ENCODE measurements at places on chromosomes 4 and X.

DNA sequence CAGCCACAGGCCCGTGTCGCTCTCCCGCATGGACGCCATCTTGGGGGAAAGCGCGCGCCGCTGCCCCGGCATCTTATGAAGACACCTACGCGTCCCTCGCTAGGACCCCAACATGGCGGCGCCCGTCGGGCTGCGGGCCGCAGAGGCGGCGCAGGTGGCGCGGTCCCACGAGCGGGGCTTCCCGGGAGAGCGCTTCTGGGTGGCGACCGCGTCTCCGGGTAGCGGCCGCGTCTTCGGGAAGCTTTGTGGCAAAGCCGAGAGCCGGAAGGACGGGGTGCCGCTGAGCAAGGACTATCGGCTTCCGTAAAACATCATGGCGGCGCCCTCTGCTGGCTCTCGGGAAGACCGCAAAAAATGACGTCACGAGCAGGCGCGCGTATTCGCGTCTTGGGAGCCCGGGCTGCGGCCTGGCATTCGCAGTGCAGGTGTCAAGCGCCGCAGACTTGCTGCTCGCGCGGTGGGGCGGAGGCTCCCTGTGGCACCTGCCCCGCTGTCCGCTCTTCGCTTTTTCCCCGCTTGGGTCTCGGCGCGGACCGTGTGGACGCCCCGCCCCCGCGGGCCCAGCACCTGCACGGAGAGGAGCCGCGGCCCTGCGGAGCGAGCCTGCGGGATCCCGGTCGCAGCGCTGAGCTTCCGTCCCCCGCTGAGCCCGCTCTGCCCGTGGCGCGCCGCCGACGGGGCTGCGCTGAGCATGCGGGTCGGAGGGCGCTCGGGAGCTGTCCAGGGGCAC is at the start of gene NELFA:
Gene NELFA, minus strand, starts transcription at position 54 of the 730 bp plus-strand sequence. Its CDS starts 15 bp downstream, at position 39.
- DNase-seq = peak; percentile 93

DNA sequence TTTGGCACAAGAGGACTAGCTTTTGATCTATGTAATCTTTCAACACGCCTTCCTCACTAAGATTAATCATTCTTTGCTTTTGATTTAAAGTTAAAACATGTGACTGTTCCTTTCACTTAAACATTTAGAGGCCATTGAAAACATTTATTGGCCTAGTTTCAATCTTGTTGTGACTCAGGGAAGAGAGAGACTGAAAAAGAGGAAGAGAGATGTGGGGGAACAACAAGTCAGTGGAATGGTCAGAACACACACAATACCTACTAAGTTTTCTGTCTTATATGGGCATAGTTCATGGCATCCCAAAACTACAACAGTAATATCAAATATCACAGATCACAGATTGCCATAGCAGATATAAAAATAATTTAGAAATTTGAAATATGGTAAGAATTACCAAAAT is 812.9 kb upstream of the AGA start:
- no peak for DNase-seq

GRCh38 chr4:121943941-121944340 is 7.9 kb downstream of the TRPC3 start:
- no peak for DNase-seq

DNA sequence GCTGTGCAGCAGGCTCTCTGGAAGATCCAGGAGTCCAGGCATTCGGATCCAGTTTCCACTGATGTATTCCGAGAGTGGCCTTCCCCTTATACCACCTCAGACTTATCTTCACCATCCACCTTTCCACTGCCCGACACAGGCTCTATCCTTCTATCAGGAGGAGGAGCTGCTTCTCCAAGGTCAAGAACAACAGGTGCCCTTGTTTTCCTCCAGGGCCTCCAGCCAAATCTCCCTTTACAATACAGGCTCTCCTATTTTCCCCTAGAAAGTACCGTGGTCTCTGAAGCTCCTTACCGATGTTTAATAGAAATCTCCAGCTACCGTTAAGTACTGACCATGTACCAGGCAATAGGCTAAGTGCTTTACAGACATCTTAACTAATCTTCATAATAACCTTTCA is 61.3 kb downstream of the AFAP1 start:
- no peak for DNase-seq

DNA sequence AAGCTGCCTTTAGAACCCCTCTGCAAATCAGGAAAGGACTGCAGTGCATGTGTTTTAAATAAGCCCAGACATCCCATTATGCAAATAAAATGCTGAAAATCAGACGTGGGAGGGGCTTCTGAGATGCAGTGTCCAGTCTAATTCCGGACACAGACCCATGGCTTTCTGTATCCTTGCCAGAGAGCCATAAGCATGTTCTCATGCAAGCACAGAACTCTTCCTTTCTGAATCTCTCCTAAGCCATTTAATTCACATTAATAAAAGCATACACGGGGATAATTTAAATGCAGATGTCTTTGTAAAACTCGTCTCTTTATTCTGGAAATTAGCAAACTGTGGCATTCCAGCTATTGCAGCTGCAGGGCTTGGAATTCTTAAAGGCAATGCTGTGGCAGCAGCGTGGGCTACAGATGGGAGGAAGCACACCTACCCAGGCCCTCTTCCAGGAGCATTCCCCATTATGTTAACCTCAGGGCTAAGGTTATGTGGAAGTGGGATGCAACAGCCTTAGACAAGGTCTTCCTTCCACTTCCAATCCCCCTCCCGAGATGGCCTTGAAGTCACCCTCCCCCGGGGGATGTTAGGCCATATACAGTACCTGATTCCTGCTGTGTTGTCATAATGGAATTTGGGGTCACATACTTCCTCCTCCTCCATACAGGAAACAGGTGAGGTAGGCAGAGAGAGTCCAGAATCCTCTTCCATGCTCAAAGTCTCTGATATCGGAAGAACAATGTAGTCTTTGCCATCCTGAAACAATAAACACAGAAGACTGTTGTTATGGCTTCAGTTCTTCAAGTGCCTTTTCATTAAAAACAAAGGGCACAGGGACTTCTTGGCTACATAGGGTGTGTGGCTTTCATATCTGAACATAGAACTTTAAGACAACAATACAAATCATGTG is 38.1 kb downstream of the KDR start:
- DNase-seq = no peak

GRCh38 chr4:166165829-166166420 is 292.9 kb downstream of the TLL1 start:
- no peak for DNase-seq

GRCh38 chr4:164706675-164707074 is 47.3 kb upstream of the SMIM31 start:
- no peak for DNase-seq

All from anterior cingulate cortex (tissue), 58 donors.